ENCODE measurements at places on chromosomes 4 and X.

DNA sequence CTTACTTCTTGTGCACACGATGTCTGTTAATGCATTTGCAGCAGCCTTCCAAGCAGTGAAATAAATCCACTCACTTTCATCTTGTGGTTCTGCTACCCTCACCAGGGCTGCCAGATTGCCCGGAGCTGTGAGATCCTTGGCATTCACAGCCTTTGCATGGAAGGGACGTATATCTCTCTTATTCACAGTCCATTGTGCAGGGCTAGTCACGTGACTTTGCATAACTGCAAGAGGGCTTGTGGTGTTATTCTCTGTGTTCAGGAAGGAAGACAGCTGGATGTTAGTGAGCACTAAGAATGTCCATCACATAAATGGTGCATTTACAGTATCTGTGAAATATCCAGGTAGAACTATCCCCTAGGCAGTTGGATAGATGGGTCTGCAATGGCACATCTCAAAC is 96.5 kb upstream of the BEND4 start:
- no peak for DNase-seq

DNA sequence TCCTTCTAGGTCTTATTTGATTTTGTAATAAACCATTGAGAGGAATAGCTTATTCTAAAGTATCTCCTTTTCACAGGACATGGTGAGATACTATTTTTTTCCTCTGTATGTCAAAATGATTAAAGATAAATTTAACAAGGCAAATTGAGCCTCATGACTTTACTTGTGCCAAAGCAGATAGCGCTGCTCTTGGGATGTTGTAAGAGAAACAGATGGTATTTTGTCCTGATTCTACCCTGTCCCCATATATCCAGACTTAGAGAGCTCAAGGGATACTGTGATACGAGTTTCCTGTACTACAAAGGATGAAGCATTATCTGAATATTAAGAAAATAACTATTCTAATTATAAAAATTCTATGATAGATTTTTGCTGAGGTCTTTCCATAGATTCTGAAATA is 34.0 kb downstream of the EMCN start:
- DNase-seq = no peak

GRCh38 chr4:185039508-185040273 is 21.4 kb downstream of the HELT start:
- no peak for DNase-seq

GRCh38 chr4:67198727-67199126 is 346.6 kb downstream of the CENPC start:
- no peak for DNase-seq

DNA sequence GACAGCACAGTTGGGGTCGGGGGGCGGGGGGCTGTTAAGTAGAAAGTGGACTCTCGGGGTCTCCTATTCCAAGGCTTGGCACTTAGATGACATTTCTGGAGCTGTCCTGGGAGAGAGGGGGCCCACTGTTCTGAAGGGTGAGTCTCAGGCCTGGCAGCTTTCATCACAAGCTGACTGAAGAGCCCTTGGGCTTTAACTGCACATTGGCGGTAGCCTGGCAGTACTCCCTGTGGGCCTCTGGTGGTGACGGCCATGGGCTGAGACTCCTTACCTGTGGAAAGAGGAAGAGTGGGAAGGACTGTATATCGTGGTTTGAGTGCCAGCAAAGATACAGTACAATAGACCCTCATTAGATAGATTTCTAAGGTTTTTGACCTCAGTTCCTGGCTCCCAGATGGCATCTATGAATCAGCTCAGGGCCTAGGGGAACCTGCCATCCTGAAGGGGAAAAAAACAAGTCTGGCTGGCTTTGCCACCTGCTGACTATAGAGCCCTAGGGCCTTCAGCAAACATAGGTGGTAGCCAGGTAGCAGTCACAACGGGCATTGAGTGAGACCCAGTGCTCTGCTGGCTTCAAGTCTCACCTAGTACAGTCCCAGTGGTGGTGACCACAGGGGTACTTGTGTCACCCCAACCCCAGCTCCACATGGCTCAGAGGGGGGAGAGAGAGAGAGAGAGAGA is 87.9 kb downstream of the ANKRD17 start:
- no peak for DNase-seq

GRCh38 chrX:136273986-136274385 is 22.8 kb upstream of the MAP7D3 start:
- DNase-seq = no peak

DNA sequence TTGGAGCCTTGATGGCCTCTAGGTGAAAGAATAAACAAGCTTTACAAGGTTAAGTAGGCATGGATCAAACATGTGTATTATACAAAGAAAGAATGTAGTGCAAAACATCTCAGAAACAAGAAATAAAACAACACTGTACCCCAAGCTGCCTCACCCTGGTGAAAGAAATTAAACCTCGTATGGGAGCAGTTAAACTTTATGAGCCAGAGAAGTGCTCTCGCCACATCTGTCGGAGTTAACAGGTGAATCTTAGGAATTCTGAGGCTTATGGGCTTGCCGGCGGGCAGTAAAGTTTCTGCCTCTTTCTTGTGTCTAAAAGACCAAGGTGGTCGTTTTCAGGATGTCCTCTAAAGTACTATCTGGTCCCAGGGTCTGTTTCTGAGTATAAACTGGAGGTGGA is 34.0 kb upstream of the ARSH start:
- no peak for DNase-seq

DNA sequence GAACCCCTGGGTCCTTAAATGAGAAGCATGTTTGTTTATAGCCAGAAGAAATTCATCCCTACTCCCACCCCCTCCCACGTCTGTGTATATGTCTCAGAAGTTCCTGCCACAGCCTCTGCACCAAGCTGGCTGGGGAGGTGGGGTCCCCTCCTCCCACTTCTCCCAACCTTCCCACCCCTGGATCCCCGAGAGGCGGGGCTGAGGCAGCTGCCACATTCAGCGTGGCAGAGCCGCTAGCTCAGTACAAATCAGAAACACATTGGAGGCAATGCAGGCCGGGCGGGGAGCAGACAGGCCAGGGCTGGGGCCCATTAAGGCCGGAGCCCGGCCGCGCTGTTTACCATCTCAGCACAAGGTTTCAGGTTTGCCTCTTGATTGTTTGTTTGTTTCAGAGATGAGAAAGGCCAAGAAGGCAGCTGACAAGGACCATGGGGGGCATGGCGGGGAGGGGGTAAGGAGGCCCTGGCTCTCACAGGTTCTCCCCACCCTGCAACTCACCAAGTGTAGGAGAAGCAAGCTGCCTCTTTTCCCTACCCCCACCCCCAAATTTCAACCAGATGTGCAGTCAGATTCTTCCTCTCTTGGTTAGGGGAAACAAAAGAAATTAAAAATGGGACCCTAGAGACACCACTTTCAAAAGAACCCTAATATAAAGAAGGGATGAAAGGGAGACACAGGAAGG is 22.3 kb downstream of the PJA1 start:
- no peak for DNase-seq

GRCh38 chrX:49793686-49794085 is 35.4 kb upstream of the PAGE4 start:
- DNase-seq = no peak

DNA sequence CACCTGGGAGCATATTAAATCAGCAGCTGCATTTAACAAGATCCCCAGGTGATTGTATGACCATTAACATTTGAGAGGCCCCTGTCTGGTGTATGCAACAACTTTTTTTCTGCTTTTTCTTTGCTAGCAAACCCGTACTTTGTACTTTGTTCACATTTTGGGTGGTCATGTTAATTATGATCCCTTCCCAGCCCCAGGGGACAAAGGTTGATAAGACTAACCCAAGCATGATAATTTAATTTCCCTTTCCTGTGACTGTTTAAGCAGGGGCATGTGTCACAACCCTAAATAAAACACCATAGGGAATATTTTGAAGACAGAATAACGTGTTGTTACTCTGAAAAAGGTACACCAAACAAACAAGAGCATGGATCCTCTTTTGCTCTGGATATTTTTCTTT is 332.0 kb downstream of the PCDH18 start:
- DNase-seq = no peak

GRCh38 chrX:100625985-100626491 is 10.6 kb downstream of the TSPAN6 start:
- no peak for DNase-seq

GRCh38 chr4:3122081-3122563 is 47.6 kb downstream of the HTT start:
- DNase-seq = no peak

DNA sequence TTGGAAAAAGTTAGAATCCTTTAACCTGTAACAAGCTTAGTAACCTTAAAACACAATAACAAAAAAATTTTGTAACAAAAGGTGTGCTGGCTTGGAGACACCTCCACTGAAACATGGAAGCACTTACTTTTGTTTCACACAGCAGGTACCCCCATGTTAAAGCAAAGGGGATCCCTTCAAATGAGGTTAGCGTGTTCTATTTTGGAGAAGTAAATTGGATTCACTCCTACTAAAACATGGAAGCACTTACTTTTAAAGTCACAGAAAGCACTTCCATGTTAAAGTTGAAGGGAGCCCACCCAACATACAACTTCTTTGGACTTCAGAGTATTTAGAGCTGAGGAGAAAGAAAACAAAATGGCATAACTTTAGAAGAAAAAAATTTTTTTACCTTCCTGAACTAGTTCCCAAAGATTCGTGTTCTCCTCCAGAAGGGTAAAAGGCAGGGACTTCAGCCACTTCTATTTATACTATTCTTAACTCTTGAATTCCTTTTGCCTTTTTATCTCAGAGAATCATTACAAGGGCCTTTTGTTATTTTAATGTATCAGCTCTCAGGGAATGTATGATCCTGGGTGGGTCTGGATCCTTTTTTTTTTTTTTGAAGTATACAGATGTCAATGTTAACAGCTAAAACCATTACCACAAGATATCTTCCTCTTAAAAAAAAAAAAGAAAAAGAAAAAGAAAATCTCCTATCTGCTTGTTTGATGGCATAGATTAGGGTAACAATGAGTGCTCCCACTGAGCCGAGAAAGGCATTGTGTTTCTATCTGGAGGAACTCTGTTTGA is 11.5 kb downstream of the LARP7 start:
- no peak for DNase-seq

DNA sequence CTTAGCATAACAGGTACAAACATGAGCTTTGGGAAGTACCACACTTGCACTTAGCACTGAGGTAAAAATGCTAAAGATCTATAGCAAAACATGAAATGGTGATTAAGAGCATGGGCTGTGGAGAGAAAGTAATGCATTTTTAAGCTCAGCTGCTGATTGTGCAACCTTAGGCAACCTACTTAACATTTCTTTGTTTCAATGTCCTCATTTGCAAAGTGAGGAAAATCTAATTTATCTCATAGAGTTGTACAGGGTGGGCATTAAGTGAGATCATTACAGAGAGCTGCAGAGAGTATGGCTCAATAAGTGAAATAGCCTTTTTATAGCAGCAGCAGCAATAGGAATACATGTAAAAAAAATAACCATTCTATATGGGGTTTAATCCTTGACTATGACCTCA is 87.0 kb downstream of the PAK3 start:
- DNase-seq = no peak

GRCh38 chr4:101288365-101289145 is 58.8 kb downstream of the PPP3CA start:
- no peak for DNase-seq

GRCh38 chrX:38570396-38570795 is 9.1 kb downstream of the TSPAN7 start:
- DNase-seq = no peak

DNA sequence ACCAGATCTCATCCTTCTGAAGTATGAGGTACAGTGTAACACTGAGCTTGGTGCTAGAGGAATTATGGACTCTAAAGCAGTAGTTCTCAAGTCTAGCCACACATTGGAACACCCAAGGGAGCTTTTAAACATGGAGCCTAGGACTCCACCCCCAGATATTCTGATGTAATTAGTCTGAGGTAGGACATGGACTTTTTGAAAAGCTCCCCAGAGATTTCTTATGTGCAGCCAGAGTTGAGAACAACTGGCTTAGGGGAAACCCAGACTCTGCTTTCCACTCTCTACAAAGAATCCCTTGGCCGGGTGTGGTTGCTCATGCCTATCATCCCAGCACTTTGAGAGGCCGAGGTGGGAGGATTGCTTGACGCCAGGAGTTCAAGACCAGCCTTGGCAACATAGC is 11.6 kb upstream of the GDPD2 start:
- no peak for DNase-seq

- DNase-seq = no peak
Measured at GRCh38 chr4:24644983-24645764, 60.8 kb upstream of the DHX15 start.

GRCh38 chrX:44474410-44474809 is 68.2 kb downstream of the FUNDC1 start:
- no peak for DNase-seq

DNA sequence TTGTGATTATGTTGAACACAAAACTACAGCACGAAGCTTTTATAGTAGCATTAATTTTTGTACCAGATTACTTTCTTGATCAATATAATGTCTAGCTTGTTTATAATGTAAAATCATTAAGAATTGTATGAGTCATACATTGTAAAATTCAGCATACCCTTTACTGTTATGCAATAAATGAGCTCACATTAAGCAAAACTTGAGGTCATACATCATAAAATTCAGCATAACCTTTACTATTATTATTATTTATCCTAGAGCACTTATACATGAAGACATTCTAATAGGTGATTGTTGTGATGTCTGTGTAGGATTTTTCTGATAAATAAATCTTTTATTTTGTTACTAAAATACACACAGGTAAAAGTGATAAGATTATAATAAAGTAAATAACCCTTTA is 49.4 kb downstream of the DTHD1 start:
- no peak for DNase-seq

- no peak for DNase-seq
Measured at GRCh38 chrX:41718481-41719235, 5.3 kb upstream of the GPR82 start.

GRCh38 chr4:2950221-2950989 is 12.8 kb downstream of the NOP14 start:
- no peak for DNase-seq

GRCh38 chr4:48197643-48198237 is 63.7 kb upstream of the TXK start:
- no peak for DNase-seq

- DNase-seq = no peak
Measured at GRCh38 chr4:138239491-138239890, 2.7 kb downstream of the SLC7A11 start.

- no peak for DNase-seq
Measured at GRCh38 chrX:33333271-33333670, 121.9 kb upstream of the DMD start.

GRCh38 chrX:148372925-148373324 is 127.5 kb upstream of the AFF2 start:
- DNase-seq = no peak

GRCh38 chrX:149493567-149494562 is 11.2 kb downstream of the IDS start:
- DNase-seq = no peak

GRCh38 chrX:109312757-109313156 is 169.1 kb downstream of the GUCY2F start:
- DNase-seq = no peak

GRCh38 chrX:10178866-10179463 is 22.2 kb downstream of the CLCN4 start:
- no peak for DNase-seq

- no peak for DNase-seq
Measured at GRCh38 chr4:52552778-52553177, 106.3 kb downstream of the USP46 start.

GRCh38 chrX:129086802-129087201 is 436.5 kb downstream of the SMARCA1 start:
- DNase-seq = no peak

GRCh38 chr4:142687547-142688275 is 158.4 kb downstream of the INPP4B start:
- DNase-seq = no peak

GRCh38 chrX:42746606-42747005 is 31.4 kb downstream of the PPP1R2C start:
- no peak for DNase-seq
